PC-9 (cell line): ENCODE measurements at places on chromosomes 7 and 10.

DNA sequence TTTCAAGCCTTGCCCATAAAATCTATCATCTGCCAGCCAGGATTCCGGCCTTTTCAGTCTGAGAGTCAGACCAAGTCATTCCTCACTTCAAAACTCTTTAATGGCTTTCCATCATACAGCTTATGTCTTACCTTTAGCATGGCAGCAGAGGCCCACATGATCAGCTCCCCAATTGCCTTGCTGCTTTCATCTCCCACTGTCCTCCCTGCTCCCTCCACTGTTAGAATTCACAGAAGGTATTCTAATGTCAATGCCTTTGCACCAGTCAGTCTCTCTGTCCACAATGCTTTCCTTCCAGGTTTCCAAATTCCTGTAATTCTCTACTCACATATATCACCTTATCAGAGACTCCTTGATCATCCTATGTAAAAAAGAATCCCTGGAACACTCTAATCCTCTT lies 37.2 kb downstream of the SEMA3E start:
- DNase-seq, result no peak

DNA sequence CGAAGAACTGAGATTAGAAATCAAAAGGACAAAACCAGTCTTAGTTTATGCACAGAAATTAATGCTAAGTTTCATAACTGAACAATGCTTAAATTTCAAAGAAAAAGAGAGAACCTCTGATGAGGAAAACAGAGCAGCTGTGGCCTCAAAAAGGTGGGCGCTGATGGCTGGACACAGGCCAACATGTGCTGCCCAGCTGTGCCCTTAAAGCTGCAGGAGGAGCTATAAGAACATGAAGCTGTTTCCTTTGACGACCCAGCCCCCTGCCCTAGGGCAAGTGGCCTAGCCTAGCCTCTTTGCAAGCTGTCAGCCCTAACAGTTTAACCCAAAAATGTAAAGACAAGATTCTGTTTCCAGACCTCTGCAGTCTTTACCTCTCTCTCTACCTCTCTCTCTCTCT lies 107.7 kb downstream of the GRID1 start:
- DNase-seq, result no peak

DNA sequence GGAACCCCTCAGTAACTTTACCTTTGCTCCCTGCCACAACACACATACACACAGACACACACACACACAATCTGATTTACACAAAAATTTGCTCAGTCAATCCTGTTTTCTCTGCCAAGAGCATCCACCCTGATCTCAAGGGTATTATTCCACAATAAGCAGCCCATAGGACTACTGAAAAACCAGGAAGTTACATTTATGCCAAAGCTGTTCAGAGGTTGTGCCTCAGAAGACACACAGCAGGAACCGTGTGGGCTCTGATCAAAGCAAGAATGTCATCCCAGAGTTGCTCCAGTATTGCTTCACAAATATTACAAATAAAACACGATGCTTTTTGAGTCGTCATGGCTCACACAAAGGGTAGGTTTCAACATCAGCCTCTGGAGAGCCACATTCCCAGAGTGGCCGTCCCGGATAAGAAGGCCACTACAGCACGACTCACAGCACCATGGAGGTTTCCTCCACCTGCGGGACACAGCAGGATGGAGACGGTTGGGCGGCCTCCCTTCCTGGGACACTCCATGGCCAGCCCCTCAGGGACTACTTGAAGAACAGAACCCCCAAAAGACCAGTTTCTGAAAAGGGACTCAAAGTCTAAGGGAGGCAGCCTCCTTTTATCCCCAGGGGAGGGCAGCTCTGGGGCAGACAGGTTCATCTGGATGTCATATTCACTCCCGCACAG lies 1.6 kb downstream of the AIFM2 start:
- DNase-seq, result peak; percentile 94

GRCh38 chr10:7700577-7701125 lies 2.5 kb upstream of the ITIH2 start:
- no peak for DNase-seq

- no peak for DNase-seq
Observed at GRCh38 chr7:106827626-106828025, 37.5 kb upstream of the PIK3CG start.

GRCh38 chr7:18471476-18472160 lies 23.9 kb upstream of the HDAC9 start:
- no peak for DNase-seq

DNA sequence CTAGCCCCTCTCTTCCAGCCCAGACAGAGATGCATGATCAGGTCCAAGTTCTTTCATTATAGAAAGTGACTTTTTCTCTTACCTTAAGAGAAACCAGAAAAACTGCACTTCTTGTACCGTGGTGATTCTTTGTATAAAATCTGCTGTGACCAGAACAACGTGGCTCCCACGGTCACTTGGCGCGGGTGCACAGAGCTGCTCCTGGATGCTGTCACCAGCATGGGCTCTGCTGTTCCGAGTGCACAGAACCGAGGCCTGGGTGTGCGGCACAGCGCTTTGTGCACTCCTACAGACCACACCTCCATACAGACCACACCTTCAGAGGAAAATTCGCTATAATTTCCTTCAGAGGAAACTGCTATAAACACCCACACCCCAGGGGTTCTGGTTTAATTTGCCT lies 26.0 kb downstream of the VIPR2 start:
- no peak for DNase-seq

GRCh38 chr10:52322936-52323335 lies 8.9 kb downstream of the DKK1 start:
- DNase-seq, result no peak

DNA sequence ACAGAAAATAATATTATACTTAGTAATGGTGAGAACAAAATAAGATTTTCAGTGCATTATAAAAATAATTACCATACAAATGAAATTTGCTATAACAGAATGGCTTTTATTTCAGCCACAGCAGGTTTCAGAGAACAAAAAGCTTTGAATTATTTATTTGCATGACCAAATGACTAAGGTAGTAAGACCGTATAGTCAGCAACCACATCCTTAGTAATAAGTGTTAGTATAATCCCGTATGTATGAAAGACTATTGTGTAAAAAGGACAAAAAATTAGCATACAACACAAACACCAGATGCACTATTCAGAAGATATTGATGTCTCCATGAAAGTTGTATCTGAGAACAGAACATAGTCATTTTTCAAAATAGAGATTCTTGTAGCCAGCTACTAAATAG lies 12.2 kb downstream of the PDZD8 start:
- peak; percentile 58 for DNase-seq

- peak; percentile 83 for DNase-seq
Observed at GRCh38 chr10:3805791-3806461, 20.9 kb upstream of the KLF6 start.

- no peak for DNase-seq
Observed at GRCh38 chr7:91140982-91141381, 123.3 kb upstream of the FZD1 start.

DNA sequence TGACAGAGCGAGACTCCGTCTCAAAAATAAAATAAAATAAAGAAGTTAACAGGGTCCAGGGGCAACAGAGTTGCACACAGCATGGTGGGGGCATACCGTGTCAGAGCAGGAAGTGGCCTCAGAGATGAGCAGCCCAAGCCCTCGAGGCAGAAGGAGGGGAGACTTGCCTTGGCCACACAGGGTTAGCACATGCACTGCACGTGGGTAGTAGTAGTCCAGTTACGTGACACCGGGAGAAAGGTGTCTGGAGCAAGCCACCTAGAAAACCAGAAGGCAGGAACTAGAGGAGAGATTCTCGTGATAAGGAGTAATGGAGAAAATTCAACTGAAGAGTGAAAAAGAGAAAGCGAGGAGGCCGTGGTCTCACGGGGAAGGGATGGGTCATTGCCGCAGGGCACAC lies 9.8 kb upstream of the DENND2A start:
- DNase-seq, result no peak

- no peak for DNase-seq
Observed at GRCh38 chr7:121803039-121803438, 69.9 kb upstream of the PTPRZ1 start.

- no peak for DNase-seq
Observed at GRCh38 chr10:116877391-116877790, 28.1 kb downstream of the ENO4 start.

DNA sequence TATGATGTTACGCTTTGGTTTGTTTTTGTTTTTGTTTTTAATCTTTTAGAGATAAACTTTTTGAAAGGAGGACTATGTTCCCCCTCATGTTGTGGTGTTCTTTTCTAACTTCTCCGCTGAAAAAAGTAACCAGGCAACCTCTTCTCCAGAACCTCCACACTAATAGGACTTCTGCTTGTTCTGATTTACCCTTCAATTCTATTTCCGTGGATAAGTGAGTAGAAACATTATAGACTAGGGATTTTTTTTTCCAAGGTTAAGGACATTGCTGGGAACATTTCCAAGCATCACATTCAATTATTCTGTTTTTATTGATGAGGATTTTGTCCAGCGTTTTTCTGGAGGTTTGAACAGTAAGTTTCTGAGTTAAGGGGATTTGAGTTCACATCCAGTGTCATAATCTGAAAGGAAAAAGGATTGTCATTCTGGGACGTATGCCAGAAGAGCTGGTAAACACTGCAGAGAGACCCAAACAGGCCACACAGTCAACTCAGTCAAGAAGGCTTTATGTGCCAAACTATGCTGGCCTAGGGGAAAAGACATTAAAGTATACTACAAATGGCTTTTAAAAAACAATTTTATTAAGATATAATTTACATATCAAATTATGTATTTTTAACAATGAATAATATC lies 28.3 kb upstream of the RALA start:
- DNase-seq, result no peak

DNA sequence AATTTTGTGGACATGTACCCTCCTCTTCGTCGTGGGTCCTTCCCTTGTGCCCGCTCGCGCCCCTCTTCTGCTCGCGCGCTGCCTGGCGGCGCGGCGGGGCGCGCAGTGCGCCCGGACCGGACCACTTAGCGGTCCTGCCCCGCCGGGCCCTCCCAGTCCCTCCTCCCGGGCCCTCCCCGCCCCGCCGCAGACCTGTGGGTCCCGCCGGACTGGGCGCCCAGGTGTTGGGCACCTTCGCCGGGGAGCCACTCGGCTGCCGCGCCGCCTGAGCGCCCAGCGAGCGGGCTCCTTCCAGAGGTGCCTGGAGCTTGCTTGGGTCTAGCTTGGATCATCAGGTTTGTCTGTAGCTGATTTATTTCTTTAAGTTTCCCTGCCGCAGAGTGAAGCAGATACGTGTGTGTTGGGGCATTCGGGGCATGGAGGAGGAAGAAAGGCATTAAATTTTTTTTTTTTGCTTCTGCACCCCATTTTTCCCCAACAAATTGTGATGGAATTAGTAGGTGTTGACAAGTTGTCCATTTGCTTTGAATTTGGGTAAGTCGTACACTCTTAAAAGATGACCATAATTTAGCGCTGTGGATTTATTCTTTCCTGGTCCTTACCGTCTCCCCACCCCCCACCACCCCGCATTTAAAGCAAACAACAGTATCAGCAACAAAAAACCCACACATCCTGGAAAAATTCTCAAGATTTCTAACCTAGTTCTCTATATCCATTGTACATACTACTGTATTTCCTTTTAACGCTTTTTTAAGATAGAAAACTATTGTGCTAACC lies 905 bp downstream of the C1GALT1 start:
- DNase-seq, result peak; percentile 50

GRCh38 chr7:39127058-39127457 lies 149.3 kb downstream of the POU6F2 start:
- DNase-seq, result no peak

- peak; percentile 98 for DNase-seq
Observed at GRCh38 chr7:138890499-138891445, 90.4 kb downstream of the KIAA1549 start.

DNA sequence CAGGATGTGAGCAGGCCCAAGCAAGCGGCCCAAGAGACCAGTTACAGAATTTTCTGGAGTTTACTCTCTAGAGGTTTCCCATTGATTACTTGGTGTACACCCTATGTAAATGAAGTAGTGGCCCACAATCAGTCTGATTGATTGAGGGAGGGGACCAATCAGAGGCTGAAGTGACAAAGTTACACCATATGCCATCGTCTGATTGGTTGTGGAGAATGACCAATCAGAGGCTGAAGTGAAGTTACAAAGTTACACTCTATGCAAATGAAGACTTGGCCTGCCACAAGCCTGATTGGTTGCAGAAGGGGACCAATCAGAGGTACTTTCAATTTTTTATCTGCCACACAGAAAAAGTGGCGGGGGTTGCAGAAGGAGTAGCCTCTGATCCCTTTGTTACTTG lies 83.7 kb downstream of the KIF20B start:
- no peak for DNase-seq

DNA sequence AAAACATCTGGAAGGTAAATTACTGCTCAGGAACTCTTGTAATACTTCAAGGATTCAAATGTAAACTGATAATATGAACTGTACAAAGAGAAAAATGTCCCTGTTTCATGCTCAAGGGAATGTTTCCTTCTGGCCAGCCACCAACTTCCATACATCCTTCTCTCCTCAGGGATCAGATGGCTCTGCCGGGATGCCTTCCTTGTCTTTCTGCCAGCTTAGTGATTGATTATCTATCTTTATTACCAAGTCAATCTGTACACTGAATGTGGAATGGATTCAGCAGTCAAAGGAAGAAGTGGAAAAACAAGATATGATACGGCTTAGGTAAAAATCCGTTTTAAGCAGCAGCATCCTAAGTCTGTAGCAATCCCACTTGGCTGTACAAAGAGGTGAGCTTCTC lies 178.3 kb downstream of the PTN start:
- no peak for DNase-seq
